ENCODE measurements at places on chromosomes 6 and 20.

- DNase-seq, result no peak
Observed at GRCh38 chr20:50369225-50370035, 140.8 kb upstream of the PTPN1 start.

GRCh38 chr6:166693880-166694279 is 66.8 kb upstream of the RPS6KA2 start:
- DNase-seq, result no peak

DNA sequence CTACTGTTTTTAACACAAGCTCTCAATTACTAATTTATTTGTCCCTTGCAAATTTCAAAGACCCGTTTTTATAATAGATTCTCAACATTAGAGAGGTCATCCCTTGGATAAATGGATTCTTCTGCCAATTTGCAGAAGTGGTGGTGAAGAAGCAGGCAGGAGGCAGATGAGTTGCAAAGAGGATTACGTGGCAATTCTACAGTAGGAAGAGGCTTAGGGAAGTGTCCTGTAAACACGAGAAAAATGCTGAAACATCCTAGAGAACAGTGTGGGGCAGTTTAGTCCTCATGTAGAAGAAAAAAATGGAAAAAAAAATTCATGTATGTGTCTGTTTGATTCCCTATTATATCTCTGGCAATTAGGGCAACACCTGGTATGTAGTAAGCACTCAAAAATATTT is 87.6 kb downstream of the BMP2 start:
- DNase-seq, result no peak

- no peak for DNase-seq
Observed at GRCh38 chr20:36904690-36905089, 28.8 kb downstream of the TLDC2 start.
